Stimulated activated CD8-positive, alpha-beta memory T cell treated with anti-CD3 and anti-CD28 coated beads, Interleukin-4, amount 100 ng/mL, for 24 hours (primary cell): ENCODE measurements at places on chromosomes 5 and 9.

DNA sequence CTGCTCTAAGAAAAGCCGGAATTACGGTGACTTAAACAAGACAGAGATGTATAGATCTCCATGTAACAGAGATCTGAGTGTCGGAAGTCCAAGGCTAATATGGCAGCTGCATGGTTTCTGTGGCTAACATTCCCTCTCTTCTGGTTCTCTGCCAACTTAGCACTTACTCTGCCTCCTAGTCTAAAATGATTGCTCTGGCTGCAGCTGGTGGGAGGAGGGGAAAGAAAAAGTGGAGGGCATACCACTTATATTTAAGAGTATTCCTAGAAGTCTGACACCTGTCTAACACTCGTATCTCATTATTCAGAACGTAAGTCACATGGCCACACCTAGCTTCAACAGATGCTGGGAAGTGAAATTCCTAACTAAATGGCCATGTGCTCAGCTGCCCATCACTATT, 551.5 kb upstream of the TLE4 start:
- no peak for DNase-seq

- DNase-seq, result no peak
These were observed 2.9 kb downstream of the NR2F1 start for GRCh38 chr5:93585767-93586385.

DNA sequence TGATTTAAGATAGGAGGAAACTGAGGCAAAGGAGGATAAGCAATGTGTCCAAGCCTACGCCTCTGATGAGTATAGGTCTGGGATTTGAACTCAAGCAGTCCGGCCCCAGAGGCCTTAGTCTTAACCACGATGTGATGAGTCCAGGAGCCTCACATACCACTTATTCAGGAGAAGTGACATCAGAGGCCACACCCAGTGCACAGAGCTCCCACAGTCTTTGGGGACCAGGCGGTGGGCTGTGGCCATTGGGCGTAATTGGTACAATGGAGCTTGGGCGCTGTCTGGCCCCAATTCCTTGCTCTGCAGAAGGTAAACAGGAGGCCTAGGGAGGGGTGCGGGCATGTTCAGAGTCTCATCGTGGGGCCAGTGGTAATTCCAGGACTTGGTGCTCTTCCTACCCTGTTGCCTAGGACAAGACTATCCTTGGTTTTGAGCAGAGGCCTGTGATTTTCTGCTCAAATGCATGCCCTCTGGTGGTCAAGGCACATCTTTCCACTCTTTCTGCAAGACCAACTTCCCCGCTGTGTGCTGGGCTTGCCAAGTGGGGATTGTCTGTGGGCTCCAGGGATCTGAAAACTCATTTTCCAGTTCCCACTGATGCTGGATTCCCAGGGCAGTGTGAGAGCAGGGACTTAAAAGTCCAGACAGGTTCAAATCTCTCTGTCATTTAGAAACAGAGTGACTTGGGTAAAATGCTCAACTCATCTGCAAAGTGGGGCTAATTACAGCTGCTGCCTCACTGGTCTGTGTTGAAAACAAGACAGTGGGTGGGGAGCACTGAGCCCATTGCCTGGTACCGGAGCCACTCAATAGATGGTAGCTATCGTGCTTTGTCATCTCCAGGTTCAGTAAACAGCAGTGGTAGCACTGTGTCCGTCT, 15.8 kb downstream of the NDST1 start:
- no peak for DNase-seq

GRCh38 chr5:83145882-83146331, 68.6 kb downstream of the XRCC4 start:
- no peak for DNase-seq

GRCh38 chr5:149219584-149219983, 52.1 kb upstream of the AFAP1L1 start:
- no peak for DNase-seq

GRCh38 chr9:89410641-89411350, 87.1 kb downstream of the SEMA4D start:
- DNase-seq, result no peak

DNA sequence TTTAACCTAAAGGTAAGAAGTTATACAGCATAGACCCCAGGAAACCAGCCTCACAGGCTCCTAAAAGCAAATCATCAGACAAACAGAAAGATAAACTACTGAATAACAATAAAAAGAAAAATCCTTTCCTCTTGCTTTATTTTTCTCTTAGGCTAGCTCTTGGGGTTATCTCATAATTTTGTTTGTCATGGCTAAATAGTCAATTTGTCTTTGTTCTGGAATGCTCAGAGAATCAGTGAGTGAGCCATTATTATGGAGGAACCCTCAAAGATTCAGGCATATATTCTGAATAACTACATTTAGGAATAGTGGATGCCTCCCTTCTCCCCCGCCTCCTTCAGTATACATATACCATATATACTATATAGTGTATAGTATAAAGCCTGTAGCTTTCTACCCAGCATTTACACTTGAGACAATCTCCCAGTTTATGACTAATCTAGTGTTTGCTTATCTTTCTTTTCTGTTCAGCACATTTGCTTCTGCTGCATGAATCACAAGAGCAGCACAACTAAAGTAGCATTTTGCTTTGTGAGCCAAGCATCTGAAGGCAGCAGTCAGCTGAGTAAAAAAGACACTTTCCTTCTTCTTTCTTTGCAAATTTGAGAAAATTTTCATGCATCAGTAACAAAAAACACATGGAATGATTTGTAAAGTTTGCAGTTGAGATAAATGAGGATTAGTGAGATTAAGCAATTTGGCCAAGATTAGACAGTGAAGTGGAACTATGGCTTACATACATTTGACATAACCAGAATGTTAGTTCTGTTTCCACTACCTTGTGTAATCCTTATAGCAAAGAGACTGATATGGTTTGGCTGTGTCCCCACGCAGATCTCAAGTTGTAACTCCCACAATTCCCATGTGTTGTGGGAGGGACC, 45.3 kb upstream of the PPP3R2 start:
- no peak for DNase-seq

DNA sequence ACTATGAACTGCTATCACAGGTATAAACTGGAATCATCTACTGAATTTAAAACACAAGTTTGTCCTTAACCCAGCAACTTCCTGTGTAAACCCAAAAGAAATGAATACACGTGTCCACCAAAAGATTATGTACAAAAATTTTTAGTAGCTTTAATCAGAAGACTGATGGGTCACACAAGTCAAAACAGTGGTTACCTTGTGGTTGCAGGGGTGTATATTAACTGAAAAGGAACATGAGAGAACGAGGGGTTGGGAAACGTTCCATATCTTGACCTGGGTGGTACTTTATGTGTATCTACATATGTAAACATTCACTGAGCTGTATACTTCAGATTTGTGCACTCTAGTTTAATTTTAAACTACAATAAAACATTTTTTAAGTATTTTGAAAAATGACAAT, 18.6 kb downstream of the ZDHHC21 start:
- no peak for DNase-seq

DNA sequence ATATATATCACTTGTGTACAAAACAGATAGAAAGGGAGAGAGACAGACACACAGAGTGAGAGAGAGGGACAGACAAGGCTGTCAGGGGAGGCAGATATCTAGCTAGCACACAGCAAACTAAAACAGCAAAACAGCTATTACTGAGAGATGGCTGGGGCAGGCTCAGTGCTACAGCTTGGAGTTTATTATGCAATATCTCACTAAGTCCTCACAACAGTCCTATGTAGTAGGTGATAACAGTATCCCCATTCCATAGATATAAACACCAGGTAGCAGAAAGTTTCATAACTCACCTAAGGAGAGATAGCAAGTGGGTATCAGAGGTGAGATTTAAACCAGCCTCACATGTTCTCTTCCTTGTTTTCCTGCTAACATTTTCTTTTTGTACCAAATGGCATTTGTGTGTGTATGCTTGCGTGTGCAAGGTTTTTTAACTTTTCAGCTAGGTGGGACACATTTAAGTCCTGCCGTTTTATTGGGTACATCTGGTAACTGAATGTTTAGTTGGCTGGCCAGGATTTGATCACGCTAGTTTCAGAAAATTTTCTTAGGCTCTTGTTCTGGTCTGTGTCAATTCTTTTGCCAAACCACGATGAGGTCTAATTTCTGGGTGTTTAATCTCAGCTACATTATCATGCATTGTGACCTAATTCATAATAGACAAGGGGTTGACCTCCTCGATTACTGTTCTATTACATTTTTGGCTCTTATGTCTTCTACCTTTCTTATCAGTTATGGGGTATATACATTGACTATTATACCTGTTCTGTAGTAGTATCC, 105.1 kb downstream of the LMNB1 start:
- no peak for DNase-seq

DNA sequence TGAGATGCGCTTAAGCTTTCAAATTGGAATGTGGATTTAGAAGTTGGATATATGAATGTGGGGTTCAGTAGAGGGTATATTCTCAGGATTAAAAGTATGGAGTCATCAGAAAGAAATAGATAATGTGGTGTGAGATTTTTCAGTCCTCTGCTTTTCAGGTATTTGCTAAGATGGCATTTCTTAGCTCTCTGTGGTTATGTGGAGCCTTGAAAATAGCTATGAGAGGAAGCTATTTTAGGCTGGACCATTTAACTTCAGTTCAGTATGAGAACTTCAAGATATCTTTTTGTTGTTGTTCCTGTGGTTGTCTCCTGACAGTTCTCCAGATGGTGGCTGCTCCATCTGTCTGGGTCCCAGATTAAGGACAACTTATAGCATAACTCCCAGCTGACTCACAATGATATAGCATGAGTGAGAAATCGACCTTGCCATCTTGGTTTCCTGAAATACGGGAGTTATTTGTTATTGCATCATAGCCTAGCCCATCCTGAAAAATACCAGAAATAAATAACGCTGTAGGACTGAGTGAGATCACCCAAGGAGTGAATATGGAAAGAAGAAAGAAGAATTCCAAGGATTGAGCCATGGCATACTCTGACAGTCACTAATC, 461.5 kb downstream of the ANXA1 start:
- DNase-seq, result no peak
